Activated CD8-positive, alpha-beta T cell treated with anti-CD3 and anti-CD28 coated beads for 36 hours (primary cell): ENCODE measurements at places on chromosomes 1 and 21. TPM values are rescaled to one million over a fixed set of nuclear protein-coding genes. Genes with fewer than 3 reads are reported as not detected.

The CRNN gene
- total RNA-seq: not detected

The RGS5 gene
- 3.6 TPM for total RNA-seq

The RIPPLY3 gene
- not detected for total RNA-seq

The C8A gene
- not detected for total RNA-seq

The RNASEL gene
- total RNA-seq: 3.7 TPM

The LRRC38 gene
- total RNA-seq: not detected

The AMPD2 gene
- total RNA-seq: 107 TPM

The OR2T33 gene
- not detected for total RNA-seq

The S100A14 gene
- not detected for total RNA-seq

GRCh38 chr1:197685785-197686184, 89.5 kb downstream of the DENND1B start:
- no peak overlapping the region for H3K27ac ChIP-seq
- H3K4me1 ChIP-seq: peaks cover 10% of the 10 kb centered on the region
- H3K36me3 ChIP-seq: peaks cover 16% of the 10 kb centered on the region
- H3K4me3 ChIP-seq: no peak overlapping the region
- no peak for DNase-seq
- H3K27me3 ChIP-seq: no peaks in the 10 kb centered on the region

- no peak overlapping the region for H3K27ac ChIP-seq
- H3K4me3 ChIP-seq: no peak overlapping the region
- H3K36me3 ChIP-seq: peaks cover 7% of the 10 kb centered on the region
These were observed 28.9 kb downstream of the ERI3 start for GRCh38 chr1:44326024-44326701.

GRCh38 chr1:45275054-45275453, 51.6 kb upstream of the HPDL start:
- H3K36me3 ChIP-seq: peaks cover 3% of the 10 kb centered on the region
- peaks cover 2% of the 10 kb centered on the region for H3K27me3 ChIP-seq
- no peak overlapping the region for H3K4me3 ChIP-seq
- DNase-seq: no peak
- no peak overlapping the region for H3K27ac ChIP-seq
- no peaks in the 10 kb centered on the region for H3K4me1 ChIP-seq

- no peaks in the 10 kb centered on the region for H3K27me3 ChIP-seq
- no peaks in the 10 kb centered on the region for H3K36me3 ChIP-seq
- no peak for DNase-seq
These were observed 588.1 kb upstream of the BRINP3 start for GRCh38 chr1:191065771-191066170.

DNA sequence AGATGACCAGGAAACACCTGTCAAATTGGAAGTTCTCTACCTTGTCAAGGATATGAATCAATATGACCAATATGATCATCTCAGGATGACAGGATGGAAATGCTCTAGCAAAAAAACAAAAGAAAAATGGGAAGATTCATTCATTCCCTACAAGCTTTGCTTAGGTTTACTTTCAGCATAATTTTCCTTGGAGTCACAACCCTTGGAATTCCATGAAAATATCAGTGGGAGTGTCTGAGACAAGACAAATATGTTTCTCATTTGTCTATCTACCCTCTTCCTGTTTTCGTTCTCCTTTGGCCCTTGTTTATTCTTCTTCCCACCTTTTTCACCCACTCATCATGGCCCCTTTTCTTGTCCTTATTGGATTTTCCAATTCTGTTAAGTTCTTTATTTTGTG, 50.6 kb downstream of the COLGALT2 start:
- H3K4me3 ChIP-seq: no peak overlapping the region
- H3K27me3 ChIP-seq: peaks cover 1% of the 10 kb centered on the region
- no peak for DNase-seq
- H3K27ac ChIP-seq: no peak overlapping the region

DNA sequence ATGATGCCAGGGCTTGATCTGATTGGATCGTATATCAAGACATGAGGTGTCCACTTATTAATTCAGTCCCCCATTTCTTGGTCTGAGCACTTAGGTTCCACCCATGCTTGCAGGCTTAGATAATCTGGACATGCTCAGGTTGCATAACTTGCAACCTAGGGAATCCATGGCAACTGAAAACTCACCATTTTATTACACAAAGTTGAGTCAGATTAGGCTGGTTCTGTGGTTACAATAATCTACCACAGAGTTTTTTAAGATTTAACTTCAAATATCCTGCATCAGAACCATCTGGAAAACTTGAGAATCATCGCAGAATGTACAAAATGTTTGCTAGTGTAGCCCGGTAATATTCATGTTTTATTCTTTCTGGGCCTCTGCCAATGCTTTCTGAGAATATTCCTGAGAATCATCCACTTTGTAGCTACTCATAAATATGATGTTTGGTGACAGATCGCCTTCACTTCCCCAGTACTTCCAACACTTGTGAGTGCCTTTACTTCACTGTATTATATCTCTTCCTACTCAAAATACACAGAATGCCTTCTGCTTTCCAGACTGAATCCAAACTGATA, 707.2 kb upstream of the ADAMTS5 start:
- no peak overlapping the region for H3K4me3 ChIP-seq
- H3K27me3 ChIP-seq: no peaks in the 10 kb centered on the region
- no peak for DNase-seq
- no peaks in the 10 kb centered on the region for H3K4me1 ChIP-seq
- H3K36me3 ChIP-seq: no peaks in the 10 kb centered on the region

DNA sequence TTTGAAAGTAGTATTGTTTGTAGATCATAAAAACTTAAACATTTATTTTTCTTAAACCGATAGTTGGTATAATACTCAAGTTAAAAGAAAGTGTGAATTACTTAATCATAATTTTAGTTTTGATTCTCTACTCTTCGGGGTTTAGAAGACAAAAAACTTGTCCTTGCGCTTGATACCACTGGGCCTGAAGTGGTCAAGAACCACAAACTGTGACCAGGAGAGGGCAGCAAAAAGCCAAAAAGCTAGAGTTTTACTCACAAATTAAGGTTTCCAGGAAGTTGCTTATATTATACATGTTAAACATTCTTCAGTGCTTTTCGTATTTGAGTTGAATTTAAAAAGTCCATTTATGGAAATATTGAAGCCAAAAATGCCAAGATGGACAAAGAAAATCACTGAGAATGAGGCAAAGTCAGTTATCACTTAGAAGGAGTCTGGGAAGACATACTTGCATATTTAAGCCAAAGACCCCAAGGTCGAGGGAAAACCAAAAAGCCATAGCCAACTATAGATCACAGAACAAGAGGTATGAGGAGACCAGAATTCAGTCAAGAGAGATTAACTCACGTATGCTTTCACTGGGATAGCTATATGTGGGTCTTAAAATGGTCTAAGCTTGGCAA, 34.2 kb downstream of the EFCAB7 start:
- H3K27ac ChIP-seq: no peak overlapping the region
- DNase-seq: peak; percentile 56
- H3K4me1 ChIP-seq: no peaks in the 10 kb centered on the region
- no peaks in the 10 kb centered on the region for H3K27me3 ChIP-seq
- peaks cover 5% of the 10 kb centered on the region for H3K36me3 ChIP-seq
- no peak overlapping the region for H3K4me3 ChIP-seq

DNA sequence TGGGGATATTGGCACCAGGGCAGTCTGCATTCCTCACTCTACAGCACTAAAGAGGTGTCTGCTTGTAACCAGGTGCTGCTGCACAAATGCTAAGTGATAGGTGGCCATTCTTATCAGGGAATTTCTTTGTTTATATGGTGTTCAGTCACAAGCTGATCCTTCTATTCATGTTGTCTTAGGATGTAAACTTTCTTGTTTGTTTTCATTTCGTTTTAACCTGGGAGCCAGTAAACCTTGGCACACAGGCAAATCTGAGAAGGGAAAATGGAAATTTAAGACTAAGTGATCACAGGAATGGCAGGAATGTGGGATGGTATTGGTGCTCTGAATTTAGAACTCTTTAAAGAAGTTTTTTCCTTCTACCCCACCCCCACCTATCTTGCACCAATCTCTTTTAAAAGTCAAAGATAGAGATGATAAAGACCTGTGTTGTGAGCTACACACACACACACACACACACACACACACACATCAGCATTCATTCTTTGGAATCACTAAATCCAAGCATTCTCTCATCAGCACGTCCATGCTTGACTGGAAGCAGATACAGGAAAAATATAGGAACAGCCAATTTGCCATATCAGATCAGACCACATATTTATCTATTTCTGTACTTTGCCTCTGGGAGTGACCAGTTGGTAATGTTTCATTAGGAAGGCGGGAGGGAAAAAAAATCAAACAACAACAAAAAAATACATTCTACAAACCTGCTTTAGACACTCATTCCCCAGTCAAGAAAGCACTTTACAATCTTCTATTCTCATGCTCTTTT, 451.4 kb upstream of the ADGRL2 start:
- H3K27me3 ChIP-seq: no peaks in the 10 kb centered on the region
- H3K4me1 ChIP-seq: no peaks in the 10 kb centered on the region
- no peaks in the 10 kb centered on the region for H3K36me3 ChIP-seq
- no peak for DNase-seq
- H3K27ac ChIP-seq: no peak overlapping the region

- peaks cover 44% of the 10 kb centered on the region for H3K27me3 ChIP-seq
- no peak overlapping the region for H3K4me3 ChIP-seq
- peaks cover 11% of the 10 kb centered on the region for H3K36me3 ChIP-seq
- no peak for DNase-seq
These were observed 3.6 kb upstream of the NAV1 start for GRCh38 chr1:201535046-201535918.

GRCh38 chr1:17875171-17875881, 120.2 kb downstream of the ACTL8 start:
- no peak overlapping the region for H3K27ac ChIP-seq
- H3K27me3 ChIP-seq: peaks cover 5% of the 10 kb centered on the region
- no peak for DNase-seq
- no peaks in the 10 kb centered on the region for H3K4me1 ChIP-seq

DNA sequence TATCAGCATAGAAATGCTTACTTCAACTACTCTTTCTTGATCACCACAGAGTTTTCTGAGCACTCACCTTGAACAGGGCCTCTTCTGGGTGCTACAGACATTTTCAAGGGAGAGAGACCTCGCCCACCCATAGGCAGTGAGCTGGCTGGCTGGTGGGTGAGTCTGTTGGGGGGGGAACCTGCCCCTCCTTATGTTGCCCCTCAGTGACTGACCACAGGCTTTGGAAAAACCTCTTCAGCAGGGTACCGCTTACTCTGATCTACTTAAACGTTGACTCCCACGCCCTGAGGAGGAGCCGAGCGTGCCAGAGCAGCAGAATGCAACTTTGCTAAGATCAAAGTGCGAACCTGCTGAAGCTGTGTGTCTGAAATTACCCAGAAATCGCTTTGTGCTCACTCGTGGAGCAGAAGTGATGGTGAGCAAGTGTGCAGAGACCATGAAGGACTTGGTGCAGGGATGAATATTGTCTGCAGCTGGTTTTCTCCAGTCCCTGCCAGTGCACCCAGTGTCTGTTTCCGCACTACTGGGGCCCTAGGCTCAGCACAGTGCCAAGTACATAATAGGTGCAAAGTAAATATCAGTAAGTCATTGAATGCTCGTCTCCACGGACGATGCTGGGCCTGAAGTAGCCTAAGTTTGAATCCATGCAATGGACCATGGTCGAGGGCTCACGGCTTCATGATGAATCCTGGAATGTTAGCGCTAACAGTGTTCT, 158.7 kb upstream of the IRF2BP2 start:
- peak overlapping the region; percentile 93 for H3K27ac ChIP-seq
- H3K4me3 ChIP-seq: peak overlapping the region; percentile 59
- H3K4me1 ChIP-seq: peaks cover 72% of the 10 kb centered on the region
- no peaks in the 10 kb centered on the region for H3K27me3 ChIP-seq
- peaks cover 2% of the 10 kb centered on the region for H3K36me3 ChIP-seq

DNA sequence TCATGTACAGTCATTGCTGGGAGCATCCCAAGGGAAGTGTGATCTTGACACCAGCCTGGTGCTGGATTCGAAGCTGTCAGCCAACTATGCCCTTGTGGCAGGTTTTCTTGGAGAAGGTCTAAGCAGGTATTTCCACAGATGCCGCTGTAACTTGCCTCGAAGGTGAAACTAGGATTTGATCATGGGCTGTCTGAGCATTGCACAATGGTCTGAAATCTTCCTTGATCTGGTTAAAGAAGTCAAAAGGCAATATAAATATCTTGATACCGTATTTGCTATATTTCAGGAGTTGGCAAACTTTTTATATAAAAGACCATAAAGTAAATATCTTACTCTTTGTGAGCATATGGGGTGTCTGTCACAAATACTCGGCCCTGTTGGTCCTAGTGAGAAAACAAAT, 206.8 kb downstream of the LYPLAL1 start:
- no peaks in the 10 kb centered on the region for H3K36me3 ChIP-seq
- H3K4me3 ChIP-seq: no peak overlapping the region
- no peaks in the 10 kb centered on the region for H3K27me3 ChIP-seq
- DNase-seq: no peak
- no peaks in the 10 kb centered on the region for H3K4me1 ChIP-seq

DNA sequence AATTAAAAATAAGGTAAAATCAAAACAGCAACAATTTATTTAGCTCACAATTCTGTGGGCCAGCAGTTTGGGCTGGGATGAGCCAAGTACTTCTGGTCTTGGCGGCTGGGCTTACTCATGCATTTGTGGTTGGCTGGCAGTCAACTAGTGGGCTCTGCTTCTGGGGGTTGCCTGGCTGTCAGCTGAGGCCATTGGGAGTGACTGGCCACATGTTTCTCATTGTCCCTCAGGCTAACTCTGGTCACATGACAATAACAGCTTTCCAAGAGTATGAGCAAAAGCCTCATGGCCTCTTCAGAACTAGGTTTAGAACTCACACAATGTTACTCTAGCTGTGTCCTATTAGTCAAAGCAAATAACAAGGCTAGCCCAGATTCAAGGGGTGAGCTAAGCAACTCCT, 15.6 kb upstream of the CHIA start:
- DNase-seq: peak; percentile 51
- H3K4me1 ChIP-seq: peaks cover 34% of the 10 kb centered on the region
- peaks cover 20% of the 10 kb centered on the region for H3K27me3 ChIP-seq
- peak overlapping the region; percentile 33 for H3K27ac ChIP-seq

DNA sequence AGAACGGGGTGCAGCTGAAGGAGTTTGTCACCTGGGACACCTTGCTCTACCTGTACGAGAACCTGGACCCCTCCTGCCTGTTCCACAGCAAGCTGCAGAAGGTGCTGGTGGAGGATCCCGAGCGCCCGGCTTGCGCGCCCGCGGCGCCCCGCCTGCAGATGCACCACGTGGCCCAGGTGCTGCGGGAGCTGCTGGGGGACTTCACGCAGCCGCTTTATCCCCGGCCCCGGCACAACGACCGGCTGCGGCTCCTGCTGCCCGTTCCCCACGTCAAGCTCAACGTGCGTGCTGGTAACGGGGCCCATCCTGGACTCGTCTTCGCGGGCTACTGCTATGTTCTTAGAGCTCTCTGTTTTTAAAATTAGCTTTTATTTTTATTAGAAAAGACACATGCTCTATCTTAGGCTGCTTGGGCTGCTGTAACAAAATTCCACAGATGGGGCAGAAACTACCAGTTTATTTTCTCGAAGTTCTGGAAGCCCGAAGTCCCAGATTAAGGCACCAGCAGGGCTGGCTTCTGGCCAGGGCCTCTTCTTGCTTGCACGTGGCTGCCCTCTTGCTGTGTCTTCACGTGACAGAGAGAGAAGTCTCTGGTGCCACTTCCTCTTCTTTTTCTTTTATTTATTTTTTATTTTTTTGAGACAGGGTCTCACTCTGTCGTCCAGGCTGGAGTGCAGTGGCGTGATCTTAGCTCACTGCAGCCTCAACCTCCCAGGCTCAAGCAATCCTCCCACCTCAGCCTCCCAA, 38.1 kb downstream of the TRPM2 start:
- H3K27me3 ChIP-seq: no peaks in the 10 kb centered on the region
- H3K4me3 ChIP-seq: no peak overlapping the region
- H3K36me3 ChIP-seq: peaks cover 2% of the 10 kb centered on the region
- H3K27ac ChIP-seq: no peak overlapping the region

GRCh38 chr1:35568975-35569395, 4.1 kb upstream of the TFAP2E start:
- H3K36me3 ChIP-seq: peaks cover 8% of the 10 kb centered on the region
- no peak overlapping the region for H3K27ac ChIP-seq
- no peak overlapping the region for H3K4me3 ChIP-seq
- peaks cover 4% of the 10 kb centered on the region for H3K27me3 ChIP-seq
- DNase-seq: peak; percentile 81
